Endodermal cell (in vitro differentiated cells): ENCODE measurements at places on chromosomes 13 and 19. TPM values are rescaled to one million over a fixed set of nuclear protein-coding genes. Genes with fewer than 3 reads are reported as not detected.
A peak's percentile ranks its signal among the peaks of the same experiment; 100 is the strongest.

The CRX gene
- total RNA-seq = 0.66 and 0.72 TPM in 2 replicates

- DNase-seq = no peak
These were observed 128.5 kb downstream of the ZNF675 start for GRCh38 chr19:23558541-23558940.

- DNase-seq = peak; percentile 57
These were observed 735 bp upstream of the FLT1 start for GRCh38 chr13:28495538-28496187.

GRCh38 chr19:6018786-6019185 lies 40.8 kb upstream of the RANBP3 start:
- DNase-seq = peak; percentile 90
